ENCODE measurements at places on chromosomes 11 and 22.

- DNase-seq, result no peak
Measured at GRCh38 chr11:100910808-100911207, 218.8 kb downstream of the PGR start.

GRCh38 chr11:26946257-26946716, 47.6 kb upstream of the FIBIN start:
- no peak for DNase-seq

DNA sequence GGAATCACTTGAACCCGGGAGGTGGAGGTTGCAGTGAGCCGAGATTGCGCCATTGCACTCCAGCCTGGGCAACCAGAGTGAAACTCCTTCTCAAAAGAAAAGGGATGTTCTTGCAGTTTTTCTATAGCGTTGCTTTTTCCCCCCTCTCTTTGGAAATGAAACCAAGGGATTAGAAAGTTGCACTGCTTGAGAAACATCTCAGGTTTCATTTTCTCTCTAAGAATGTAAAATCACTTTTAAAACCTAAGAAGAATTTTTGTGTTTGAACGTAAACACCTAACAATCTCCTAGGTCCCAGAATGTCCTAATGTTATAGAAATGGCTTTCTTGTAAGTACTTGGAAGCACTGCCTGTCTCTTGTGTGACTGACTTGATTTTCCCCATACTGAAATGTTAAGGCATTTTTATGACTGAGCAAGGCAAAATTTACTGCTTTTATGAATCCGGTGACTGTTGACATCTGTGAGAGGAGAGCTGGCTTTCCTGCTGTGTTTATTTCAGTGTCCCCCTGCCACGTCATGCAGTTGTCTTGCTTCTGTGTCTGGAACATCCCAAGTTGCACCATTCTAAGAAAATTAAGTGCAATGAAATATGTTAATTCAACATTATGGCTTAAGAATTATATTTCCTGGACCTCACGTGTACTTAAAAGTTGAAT, 37.7 kb downstream of the NF2 start:
- no peak for DNase-seq

- DNase-seq, result no peak
Measured at GRCh38 chr11:131685906-131686305, 315.5 kb downstream of the NTM start.

DNA sequence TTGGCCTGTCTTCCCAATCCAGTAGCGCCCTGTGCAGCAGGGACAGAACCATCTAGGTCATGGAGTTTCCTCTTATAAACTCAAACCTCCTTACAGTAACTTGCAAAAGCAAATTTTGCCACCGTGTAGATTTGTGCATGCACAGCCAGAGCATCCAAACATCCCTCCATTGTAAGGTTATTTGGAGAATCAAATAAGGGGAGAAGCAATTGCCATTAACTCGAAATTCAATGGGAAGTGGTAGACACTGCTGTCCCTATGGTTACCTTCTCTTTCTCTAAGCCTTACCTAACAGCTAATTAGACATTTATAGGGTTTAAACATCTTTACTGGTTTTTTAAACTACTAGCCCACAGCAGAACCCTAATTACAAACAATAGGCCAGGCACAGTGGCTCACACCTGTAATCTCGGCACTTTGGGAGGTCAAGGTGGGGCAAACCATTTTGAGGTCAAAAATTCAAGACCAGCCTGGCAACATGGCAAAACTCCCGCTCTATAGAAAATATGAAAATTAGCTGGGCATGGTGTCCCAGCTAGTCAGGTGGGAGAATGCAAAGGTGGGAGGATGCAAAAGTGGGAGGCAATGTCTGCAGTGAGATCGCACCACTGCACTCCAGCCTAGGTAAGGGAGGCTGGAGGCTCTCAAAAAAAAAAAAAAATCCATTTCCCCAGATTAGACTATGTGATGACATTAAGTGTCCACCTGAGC, 6.6 kb downstream of the HSPA8 start:
- no peak for DNase-seq

- DNase-seq, result no peak
Measured at GRCh38 chr11:76568621-76569020, 101.9 kb downstream of the LRRC32 start.

DNA sequence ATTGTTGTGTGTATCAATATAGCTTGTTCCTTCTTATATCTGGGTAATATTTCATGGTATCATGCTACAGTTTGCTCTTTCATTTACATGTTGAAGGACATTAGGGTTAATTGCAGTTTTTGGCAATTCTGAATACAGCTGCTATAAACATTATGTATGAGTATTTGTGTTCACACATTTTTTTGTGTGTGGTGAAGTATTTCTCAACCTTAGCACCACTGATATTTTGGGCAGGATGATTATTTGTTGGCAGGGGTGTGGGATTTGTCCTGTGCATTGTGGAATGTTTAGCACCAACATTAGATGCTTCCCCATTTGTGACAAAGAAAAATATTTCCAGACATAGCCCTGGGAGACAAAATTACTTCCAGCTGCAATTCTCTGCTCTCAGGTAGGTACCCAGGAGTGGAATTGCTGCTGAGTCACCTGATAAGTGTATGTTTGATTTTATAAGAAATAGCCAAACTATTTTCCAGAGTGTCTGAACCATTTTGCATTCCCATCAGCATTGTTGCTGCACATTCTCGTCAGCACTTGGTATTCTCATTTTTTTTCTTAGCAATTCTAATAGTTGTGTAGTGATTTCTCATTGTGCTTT, 128.2 kb downstream of the SNX19 start:
- DNase-seq, result no peak

DNA sequence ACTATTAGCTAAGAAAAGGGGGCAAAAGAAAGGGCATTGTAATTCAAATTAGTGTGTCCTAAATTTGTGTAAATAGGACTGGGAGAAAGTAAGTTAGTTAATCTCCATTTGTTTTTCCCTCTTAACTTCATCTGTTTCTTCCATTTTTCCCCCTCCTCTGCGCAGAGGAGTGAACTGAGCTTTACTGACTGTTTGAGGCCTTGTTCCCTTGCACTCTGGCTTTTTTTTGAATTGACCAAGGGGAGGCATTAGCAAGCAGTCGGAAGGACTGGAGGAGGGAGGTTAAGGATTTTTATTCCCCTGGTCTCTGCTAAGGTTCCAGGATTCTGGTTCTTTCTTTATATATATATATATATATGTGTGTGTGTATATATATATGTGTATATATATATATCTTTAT, 15.2 kb upstream of the FANCF start:
- DNase-seq, result no peak

DNA sequence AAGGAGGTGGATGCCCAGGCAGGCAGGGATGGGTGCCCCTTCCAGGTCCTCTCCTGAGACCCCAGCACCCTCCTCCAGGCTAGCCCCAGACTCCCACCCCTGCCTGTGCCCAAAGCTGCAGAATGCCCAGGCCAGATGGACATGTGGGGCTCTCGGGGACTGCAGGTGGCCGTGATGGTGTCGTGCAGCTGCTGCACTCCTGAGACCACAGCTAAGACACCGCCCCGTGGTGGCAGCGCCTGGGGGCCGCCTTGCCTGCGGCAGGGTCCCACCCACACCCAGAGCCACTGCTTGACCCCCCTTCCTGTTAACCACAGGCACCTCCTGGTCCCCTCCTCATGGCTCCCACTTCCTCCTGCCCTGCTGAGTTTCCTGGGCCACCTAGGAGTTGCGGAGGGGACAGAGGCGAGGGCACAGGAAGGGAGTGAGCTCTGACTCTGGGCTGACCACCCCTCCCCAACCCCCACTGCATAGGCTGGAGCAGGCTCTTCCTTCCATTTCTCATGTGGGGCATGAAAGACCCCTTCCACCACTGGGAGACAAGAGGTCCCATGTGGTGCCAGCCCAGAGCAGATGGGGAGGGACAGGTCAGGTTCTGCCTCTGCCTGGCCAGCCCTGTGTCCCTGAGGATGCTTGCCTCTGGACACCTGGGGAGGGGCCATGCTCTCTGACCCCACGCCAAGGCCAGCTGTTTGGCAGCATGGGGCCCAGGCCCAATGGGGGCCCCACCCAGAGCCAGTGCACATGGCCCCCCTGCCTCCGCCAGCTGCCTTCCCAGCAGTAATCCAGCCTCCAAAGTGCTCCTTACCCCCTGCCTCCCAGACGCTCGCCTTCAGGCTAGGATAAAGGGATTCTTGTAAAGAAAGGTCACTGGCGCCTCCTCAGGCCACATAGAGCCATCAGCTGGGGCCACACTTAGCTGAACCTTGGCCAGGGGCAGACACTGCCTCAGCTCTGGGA, 29.3 kb downstream of the OSBPL5 start:
- no peak for DNase-seq

GRCh38 chr22:23218053-23218866, 38.0 kb downstream of the BCR start:
- DNase-seq, result no peak

GRCh38 chr11:44421090-44421675, 111.2 kb upstream of the ALX4 start:
- DNase-seq, result no peak

GRCh38 chr11:75450236-75450635, 17.2 kb upstream of the KLHL35 start:
- DNase-seq, result no peak

GRCh38 chr11:67031791-67032561, 9.0 kb downstream of the SYT12 start:
- no peak for DNase-seq

- no peak for DNase-seq
Measured at GRCh38 chr11:111538407-111539114, 2.0 kb upstream of the LAYN start.

GRCh38 chr11:36160091-36160490, 129.1 kb downstream of the COMMD9 start:
- DNase-seq, result no peak

GRCh38 chr22:20472629-20473442, 22.8 kb downstream of the KLHL22 start:
- DNase-seq, result no peak

- no peak for DNase-seq
Measured at GRCh38 chr22:29979777-29980321, 96.9 kb downstream of the MTMR3 start.
